ENCODE measurements at places on chromosomes 16 and 17.

- DNase-seq, result no peak
Measured at GRCh38 chr16:48165961-48166578, 10.3 kb upstream of the ABCC12 start.

DNA sequence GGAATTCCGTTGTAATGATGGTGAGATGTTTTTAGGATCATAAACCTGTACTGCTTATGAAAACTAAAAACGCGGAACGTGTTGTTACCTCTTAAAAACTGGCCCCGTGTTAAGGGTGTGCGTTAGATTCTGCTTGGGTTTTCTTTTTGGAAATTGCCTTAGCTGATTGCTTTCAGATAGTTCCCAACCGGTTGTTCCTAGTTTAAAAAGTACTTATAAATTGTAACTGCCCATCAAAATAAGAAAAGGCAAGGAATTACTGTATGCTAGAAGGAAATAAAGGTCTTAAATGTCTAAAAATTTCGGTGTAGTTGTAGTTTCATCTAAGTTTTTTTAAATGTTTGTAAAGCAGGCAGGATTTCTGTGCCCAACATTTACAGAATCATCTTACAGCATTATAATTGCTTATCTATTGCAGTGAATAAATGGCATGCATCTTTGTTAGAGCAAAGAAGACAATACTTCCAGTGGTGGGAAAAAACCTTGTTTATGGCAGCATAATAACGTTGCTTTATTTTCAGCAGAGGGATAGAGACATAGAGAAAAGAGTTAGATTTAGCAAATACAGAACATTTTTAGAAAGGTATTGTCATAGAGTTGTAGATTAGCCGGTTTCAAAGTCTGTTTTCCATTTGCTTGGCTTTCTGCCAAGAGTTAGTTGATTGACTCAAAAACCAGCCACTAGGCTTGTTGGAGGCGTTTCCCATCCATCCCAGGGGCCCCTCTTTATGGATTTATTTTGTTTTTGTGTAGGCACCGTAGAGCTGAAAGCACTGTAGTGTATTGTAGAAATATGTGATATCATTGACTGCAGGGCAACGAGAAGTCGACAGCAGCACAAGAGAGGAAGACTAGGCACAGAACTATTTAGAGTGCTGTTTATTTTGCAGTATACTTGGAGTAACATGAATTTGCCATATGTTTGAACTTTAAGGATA, 1.7 kb downstream of the PPM1D start:
- peak; percentile 28 for DNase-seq

GRCh38 chr16:11791144-11791828, 5.8 kb downstream of the ZC3H7A start:
- DNase-seq, result no peak

- no peak for DNase-seq
Measured at GRCh38 chr17:14784997-14785696, 480.0 kb downstream of the PMP22 start.

- no peak for DNase-seq
Measured at GRCh38 chr17:37519251-37519985, 29.7 kb downstream of the DUSP14 start.

DNA sequence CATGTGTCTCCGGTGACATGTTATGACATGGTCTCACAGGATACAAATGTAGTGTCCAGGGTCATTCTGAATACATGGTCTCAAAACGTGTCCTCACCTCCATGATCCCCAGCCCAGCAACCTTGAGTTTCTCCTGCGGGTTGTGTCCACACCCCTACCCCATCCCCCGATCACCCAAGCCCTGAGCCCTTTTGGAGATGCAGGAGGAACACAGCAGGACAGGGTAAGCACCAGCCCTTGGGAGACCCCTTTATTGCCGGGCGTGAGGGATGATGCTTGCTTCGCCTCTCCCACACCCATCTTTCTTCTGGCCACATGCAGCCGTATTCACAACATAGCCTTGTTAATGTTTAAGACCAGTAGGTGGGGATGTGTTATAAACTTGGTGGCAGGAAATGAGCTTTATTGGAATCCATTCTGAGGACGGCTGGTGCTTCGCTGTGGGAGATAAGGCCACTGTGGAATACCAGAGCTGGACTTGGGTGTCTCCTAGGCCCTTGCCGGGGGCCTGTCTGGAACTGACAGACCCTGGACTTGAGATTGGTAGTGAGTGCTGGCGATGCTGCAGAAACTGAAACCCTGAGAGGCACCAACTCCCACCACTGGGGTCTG, 5.5 kb downstream of the TMEM132E start:
- peak; percentile 25 for DNase-seq

DNA sequence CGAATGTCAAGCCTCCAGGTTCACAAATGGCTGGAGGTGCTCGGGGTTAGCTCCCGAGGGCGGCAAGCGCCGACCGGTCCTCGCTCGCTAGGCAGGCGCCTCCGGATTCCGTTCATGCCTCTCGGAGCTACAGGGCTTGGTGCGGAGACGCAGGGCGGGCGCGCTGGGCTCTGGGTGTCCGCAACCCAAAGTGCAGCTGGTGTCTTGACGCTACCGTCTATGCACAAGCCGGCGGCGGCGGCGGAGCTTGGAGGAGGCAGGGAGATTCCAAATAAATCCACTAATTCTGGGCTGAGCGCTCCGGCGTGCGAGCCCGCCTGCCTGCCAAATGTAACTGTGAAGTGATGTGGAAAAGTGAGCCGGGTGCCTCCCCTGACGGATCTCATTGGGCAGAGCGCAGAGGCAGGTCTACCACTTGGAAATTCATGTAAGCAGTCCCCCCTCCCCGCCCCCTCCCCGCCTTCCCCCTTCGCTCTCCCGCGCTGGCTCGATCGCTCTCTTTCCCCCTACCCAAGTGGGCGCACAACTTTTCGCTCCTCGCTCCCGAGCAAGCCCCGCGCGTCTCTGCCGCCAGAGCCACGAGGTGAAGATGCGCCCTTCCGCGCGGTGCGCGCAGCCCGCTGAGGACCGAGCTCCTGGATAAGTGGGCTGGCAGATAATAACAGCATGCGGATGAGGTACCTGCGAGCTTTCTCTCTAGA, at the start of gene CDH8:
Gene CDH8 (minus strand): TSS at position 338 of the 701 bp plus-strand sequence. CDS start 15,035 bp downstream, outside the sequence.
- no peak for DNase-seq

- DNase-seq, result no peak
Measured at GRCh38 chr17:37440424-37440823, 33.7 kb downstream of the TADA2A start.
